HAP-1 (cell line): ENCODE measurements at places on chromosomes 11 and 22.

GRCh38 chr11:133618544-133618943, 86.2 kb upstream of the OPCML start:
- no peak for DNase-seq

GRCh38 chr22:21959274-21960074, 6.8 kb upstream of the PPM1F start:
- DNase-seq = no peak

- DNase-seq = no peak
Observed at GRCh38 chr11:48006301-48006992, 26.1 kb downstream of the PTPRJ start.

GRCh38 chr11:1733009-1733715, 17.2 kb downstream of the IFITM10 start:
- no peak for DNase-seq

DNA sequence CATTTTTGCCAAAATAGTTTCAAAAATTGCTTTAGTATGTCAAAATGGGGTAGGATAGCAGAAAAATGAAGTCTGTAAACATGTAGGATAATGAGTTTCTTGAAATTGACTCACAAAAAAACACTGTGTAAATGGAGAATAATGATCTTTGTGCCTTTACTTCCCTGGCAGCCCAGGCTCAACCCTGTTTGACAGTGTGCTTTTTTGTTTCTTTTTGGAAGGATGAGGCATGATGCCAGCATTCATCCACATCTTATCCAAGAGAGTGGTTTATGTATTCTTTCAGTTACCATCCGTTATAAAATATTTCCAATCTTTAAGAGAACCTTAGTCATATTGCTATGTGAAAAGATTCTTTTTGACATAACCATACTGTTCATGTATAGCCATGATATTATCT, 70.6 kb downstream of the ARHGAP42 start:
- no peak for DNase-seq

DNA sequence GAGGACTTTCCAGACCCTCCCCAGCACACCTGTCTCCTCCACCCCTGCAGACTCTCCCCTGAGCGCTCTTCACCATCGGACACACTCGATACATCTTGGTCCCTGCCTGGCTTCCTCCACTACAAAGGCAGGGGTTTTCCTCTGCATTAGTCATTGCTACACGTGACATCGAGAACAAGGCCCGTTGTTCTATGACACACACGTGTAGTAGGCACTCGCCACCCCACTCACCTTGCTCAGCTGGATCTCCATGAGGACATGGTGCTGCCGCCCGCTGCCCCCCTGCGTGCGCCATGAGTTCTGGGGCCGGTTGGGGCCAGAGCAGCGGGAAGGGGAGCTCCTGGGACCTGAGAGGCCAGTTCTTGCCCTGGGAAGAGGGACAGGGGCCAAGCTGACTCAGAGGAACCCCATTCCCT, 16.7 kb downstream of the ATG2A start:
- no peak for DNase-seq

- peak; percentile 66 for DNase-seq
Observed at GRCh38 chr11:36564376-36565030, 3.3 kb upstream of the RAG1 start.
